Stimulated activated CD4-positive, alpha-beta T cell treated with anti-CD3 and anti-CD28 coated beads, Interleukin-12 subunit alpha, Interleukin-12 subunit beta, amount 100 ng/mL, for 48 hours (primary cell): ENCODE measurements at places on chromosomes 5 and 9.
A peak's percentile ranks its signal among the peaks of the same experiment; 100 is the strongest.

GRCh38 chr9:136719195-136719880 is 7.0 kb downstream of the DIPK1B start:
- no peak for DNase-seq

GRCh38 chr5:102902647-102903046 is 147.5 kb downstream of the PAM start:
- no peak for DNase-seq

DNA sequence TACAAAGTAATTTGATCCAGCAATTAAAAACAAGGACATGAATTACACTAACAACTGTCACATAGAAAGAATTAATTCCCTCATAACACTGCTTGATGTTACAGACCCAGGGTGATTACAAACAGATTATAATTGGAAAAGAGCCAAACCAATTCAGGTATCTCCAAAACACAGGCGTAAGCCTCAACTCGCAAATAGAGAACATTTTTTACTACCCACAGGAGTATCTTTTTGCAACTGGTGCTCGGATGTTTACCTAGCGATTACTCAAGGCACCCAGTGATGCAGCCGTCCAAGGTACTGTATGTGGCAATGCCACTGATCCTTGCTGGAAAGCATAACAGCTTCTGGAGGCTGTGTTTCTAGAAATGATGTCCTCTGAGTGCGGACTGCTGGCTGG is 386.1 kb upstream of the KIF2A start:
- no peak for DNase-seq

- no peak for DNase-seq
These were observed 123.9 kb downstream of the TLE4 start for GRCh38 chr9:79695531-79696175.

GRCh38 chr9:99106044-99106375 is 1.1 kb downstream of the TGFBR1 start:
- no peak for DNase-seq

GRCh38 chr9:30972654-30973053 is 1411.8 kb upstream of the ACO1 start:
- DNase-seq = no peak

GRCh38 chr9:92627651-92628050 is 42.3 kb downstream of the IPPK start:
- no peak for DNase-seq

DNA sequence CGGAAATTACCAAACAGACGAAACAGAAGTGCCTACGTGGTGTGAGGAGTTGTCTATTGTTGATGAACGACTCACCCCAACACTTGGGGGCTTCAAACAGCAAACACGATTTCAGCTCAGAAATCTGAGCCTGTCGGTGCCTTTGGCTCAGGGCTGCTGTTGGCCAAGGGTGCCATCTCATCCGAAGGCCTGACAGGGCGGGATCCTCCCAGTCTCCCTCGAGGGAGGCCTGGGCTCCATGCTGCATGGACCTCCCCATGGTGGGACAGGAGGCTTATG is 1.3 kb downstream of the LRRC14B start:
- no peak for DNase-seq

DNA sequence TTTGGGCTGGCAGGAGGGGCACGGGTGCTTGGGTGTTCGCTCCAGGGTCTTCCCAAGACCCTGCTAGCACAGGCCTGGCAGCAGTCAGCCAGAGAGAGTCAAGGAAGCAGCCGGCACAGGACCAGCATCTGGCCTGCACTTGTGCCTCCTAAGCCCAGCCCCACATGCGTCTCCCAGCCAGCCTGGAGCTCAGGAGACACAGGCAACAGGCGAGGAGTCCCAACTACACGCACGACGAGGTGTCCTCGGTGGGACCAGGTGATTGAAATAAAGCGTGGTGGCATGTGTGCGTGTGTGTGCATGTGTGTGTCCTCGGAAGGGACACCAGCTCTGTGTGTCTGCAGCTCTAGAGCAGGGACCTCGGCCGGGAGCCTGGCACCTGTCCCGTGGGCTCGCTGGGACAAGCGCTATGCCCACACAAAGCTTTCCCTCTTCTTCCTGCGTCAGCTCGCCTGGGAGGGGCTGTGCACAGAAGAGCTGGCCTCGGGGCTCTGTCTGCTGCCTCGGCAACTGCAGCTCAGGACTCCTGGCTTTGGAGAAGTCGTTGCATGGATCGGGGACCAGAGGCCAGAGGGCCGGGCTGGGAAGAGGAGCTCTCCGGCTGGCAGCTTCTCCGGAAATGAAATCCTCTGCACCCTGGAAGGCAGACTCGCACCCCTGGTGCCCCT is 14.7 kb upstream of the SLC9A3 start:
- DNase-seq = no peak

DNA sequence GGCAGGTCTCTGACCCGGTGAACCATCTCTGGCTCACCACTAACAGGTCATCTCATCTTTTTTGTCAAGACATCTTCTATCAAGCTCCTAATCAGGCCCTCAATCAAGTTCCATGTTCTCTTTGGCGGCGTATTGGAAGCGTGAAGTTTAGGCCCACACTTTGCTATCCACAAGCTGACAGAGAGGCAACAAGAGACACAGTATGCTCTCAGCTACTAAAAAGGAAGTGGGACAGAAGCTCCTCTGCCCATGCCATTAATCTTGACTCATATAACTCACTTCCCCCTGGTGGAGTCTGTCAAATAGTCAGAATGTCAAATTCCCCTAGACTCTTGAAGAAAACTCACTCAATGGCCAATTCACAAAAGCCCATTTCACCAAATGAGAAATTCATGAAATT is 77.6 kb upstream of the TMC1 start:
- peak; percentile 4 for DNase-seq
